Kidney (tissue), 22 donors: ENCODE measurements at places on chromosomes 11 and 22. TPM values are rescaled to one million over a fixed set of nuclear protein-coding genes. Genes with fewer than 3 reads are reported as not detected.

DNA sequence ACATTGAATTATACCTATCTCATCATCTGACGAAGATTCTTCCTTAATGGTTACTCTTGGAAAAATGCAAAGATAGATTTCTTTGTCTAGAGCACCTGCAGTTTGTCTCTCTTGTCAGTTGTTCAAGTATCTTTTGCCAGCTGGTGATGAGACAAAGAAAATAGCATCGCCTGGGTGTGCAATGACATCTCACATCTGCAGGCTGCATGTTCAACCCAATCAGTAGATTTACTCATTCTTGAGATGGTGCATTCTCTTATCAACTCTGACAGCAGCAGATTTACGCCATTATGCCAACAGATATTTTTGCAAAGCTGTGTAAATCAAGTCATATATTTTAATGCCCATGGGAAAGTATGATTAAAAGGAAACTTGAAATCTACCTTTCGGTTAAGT lies 164.6 kb upstream of the PDGFD start:
- DNase-seq, result no peak

DNA sequence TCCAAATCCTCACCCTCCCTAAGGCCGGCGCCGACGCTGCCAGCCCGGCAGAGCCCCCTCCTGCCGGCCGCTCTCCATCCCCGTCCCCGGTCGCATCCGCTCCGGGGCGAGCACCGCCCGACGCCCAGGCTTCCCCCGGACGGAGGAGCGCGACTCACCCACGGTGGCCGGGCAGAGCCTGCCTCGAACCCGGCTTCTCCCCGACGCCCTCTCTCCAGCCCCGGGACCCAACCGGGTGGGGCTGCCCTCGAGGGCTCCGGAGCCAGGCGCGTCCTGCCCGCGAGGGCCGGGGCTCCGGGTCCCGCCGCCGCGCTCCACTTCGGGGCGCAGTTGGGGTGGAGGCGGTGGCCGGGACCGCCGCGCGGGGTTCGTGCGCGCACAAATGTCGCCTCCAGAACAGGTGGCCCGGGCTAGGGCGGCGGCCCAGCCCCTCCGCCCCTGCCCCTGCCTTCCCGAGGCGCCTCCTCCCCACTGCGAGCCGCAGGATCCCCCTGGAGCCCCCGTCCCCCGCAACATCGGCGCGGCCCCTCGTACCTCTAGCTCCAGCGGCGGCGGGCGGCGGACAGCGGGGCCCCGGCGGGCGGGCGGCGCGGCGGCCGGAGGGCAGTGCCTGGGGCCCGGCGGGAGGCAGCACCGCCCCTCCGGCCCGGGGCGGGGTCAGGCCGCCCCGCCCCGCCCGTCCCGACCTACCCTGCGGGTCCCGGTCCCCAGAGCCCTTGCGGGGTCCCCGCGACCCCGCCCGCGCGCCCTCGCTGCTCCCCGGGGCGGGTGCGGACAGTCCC lies at the start of gene A4GALT:
Gene A4GALT (minus strand): TSS at position 608 of the 782 bp plus-strand sequence. CDS start 26,919 bp downstream, outside the sequence.
- no peak for DNase-seq

- DNase-seq, result no peak
These were observed 1.2 kb downstream of the ACRV1 start for GRCh38 chr11:125679397-125679796.

DNA sequence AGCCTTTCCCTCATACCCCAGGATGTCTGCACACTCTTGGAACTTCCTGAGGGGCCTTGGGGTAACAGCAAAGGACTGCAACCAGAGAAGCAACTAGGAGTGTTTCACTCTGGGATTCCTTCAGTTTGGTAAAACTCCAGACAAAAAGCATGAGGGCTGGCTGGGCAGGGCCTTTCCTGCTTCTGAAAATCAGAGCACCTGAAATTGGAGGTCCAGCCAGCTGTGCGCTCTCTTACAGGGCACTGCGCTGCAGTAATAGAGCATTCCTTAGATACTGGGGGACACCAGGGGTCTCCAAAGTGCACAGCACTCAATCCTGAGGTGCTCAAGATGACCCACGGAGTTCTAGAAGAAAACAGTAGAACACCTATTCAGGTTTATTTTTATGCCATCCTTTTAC lies 49.7 kb downstream of the PLEKHA7 start:
- DNase-seq, result no peak

DNA sequence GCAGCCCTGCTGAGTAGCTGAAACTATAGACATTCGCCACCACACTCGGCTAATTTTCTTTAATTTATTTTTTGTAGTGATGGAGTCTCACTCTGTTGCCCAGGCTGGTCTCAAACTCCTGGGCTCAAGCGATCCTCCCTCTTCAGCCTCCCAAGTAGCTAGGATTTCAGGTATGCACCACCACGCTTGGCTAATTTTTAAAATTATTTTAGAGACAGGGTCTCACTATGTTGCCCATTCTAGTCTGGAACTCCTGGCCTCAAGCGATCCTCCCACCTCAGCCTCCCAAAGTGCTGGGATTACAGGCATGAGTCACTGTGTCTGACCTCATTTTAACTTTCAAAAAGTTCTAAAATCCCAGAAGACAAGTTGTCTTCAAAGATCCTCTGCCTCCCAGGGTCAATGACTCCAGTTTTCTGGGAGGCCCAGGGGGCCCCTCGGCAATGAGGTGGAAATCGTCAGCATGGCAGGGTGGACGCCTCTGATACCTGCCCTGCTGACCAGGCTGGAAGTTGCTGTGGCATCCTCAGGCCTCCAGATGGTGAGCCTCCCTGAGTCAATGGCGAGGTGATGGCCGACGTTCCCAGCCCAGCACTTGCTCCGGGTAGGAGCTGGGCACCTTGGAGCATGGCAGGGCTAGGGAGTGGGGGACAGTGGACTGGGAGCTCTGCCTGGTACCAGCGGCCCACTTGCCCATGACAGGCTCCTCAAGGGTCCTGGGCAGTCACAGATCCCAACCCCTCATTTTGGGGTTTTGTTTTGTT lies 31.1 kb downstream of the RPL3 start:
- DNase-seq, result no peak

- no peak for DNase-seq
These were observed 3.3 kb downstream of the SPATA19 start for GRCh38 chr11:133842053-133842452.

- no peak for DNase-seq
These were observed 33.9 kb downstream of the MAML2 start for GRCh38 chr11:96309016-96309642.

GRCh38 chr11:121895919-121896318 lies 220.1 kb downstream of the BLID start:
- peak; percentile 5 for DNase-seq

DNA sequence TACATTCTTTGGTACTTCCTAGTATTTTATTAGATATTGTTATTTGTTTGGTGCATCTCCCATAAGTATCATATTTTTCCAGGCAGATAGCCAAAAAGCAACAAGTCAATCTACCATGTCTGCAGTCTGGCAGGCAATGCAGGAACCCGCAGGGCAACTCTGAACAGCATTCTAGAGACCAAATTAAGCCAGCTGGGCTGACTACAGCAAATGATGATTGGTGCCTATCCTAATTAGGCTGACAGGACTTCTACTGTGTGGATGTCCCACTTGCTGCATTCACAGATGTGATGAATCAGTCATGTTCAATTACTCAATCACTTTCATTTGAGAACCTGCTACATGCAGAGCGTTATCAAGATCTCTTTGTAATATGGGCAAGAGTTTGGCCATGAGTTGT lies 40.3 kb upstream of the AMOTL1 start:
- no peak for DNase-seq

GRCh38 chr11:66981976-66982578 lies 7.0 kb downstream of the C11orf86 start:
- no peak for DNase-seq

GRCh38 chr11:107840129-107840484 lies 18.5 kb downstream of the SLC35F2 start:
- no peak for DNase-seq

GRCh38 chr11:1889941-1890855 lies 1.5 kb downstream of the PRR33 start:
- DNase-seq, result no peak

FAM180B gene
- not detected for total RNA-seq

ST14 gene
- total RNA-seq, result 139 TPM

C11orf21 gene
- 4.9 TPM for total RNA-seq

NXPE4 gene
- total RNA-seq, result 0.63 TPM

ELMOD1 gene
- 0.47 TPM for total RNA-seq
